ENCODE measurements at places on chromosomes 12 and 14.
A peak's percentile ranks its signal among the peaks of the same experiment; 100 is the strongest.

- peak; percentile 87 for DNase-seq
These were observed 149.8 kb downstream of the TGFB3 start for GRCh38 chr14:75831952-75832351.

GRCh38 chr12:108365324-108365723 lies 26.2 kb upstream of the CMKLR1 start:
- no peak for DNase-seq

DNA sequence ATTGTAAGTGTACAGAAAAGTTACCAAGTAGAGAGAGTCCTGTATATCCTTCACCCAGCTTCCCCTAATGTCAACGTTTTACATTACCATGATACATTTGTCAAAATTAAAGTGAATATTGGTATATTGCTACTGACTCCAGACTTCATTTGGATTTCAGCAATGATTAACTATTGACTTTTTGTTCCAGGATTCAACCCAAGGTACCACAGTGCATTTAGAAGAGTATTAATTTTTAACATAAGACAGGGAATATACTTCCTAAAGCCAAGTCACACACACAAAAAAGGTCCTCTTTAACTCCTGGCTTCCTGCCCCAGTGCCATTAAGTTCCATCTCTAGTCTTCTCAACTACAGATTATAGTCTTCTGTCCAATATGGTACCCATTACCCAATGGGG lies 75.5 kb upstream of the RBM19 start:
- no peak for DNase-seq

DNA sequence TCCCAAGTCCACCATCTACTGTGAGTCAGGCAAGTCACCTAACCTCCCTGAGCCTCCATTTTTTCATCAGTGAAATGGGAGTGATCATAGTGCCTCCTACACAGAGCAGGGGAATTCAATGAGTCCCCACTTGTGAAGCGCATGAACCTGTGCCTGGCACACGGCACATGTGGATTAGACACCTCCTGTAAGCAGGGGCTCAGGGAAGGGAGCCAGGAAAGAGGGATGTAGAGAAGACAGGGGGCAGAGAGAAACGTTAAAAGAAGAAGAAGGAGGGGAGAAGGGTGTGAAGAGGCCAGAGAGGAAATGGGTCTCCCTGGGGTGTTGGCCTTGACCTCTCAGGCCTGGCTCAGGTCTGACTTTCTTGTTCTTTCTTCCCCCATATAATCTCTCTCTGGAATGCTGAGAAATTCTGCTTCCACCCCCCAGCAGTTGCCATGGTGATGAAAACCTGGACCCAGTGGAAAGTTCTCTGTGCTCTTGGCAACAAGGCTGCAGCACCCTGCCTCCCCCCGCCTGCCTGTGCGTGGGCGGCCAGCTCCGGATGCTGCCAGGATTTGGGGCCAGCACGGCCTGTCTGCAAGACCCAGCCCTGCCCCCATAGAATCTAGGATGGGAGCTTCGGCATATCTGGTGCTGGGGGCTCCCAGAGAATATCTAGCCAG lies 94.5 kb downstream of the CALM1 start:
- peak; percentile 91 for DNase-seq

- DNase-seq: peak; percentile 28
These were observed 155.5 kb downstream of the DACT1 start for GRCh38 chr14:58793131-58793740.

- peak; percentile 89 for DNase-seq
These were observed 1.1 kb upstream of the FERMT2 start for GRCh38 chr14:52951681-52952554.

DNA sequence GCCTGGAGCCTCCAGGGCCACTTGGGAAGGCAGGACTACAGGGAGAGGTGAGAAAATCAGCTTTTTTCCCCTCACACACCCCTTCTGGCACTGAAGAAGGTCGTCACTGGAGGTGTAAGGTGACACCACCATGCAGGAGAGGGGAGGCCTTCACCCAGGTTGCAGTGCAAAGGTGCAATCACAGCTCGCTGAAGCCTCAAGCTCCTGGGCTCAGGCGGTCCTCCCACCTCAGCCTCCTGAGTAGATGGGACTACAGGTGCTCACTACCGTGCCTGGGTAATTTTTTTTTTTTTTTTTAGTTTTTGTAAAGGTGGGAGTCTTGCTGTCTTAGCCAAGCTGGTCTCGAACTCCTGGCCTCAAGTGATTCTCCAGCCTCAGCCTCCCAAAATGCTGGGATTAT lies 93.6 kb downstream of the TNFAIP2 start:
- DNase-seq: no peak

- DNase-seq: no peak
These were observed 396.1 kb downstream of the RAD51B start for GRCh38 chr14:68215629-68216028.

- DNase-seq: no peak
These were observed 73.2 kb downstream of the ANO4 start for GRCh38 chr12:100867639-100868393.

DNA sequence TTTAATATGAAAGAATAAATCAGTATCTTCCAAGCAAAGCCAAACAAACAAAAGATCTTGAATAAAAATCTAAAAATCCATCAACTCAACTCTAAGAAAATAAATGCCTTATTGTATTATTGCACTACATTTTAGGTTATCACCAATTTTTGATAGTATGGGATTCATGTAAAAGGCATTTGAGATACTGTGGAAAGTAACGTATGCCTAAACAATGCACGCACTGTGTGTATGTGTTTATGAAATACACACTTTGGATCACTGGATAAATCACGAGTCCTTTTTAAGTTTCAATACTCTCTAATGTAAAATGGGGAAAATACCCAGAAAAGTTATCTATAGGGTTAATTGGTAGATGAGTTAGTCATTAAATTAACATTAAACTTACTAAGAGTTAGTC lies 17.7 kb downstream of the WBP11 start:
- no peak for DNase-seq

GRCh38 chr12:106109168-106109910 lies 29.4 kb downstream of the NUAK1 start:
- peak; percentile 74 for DNase-seq

DNA sequence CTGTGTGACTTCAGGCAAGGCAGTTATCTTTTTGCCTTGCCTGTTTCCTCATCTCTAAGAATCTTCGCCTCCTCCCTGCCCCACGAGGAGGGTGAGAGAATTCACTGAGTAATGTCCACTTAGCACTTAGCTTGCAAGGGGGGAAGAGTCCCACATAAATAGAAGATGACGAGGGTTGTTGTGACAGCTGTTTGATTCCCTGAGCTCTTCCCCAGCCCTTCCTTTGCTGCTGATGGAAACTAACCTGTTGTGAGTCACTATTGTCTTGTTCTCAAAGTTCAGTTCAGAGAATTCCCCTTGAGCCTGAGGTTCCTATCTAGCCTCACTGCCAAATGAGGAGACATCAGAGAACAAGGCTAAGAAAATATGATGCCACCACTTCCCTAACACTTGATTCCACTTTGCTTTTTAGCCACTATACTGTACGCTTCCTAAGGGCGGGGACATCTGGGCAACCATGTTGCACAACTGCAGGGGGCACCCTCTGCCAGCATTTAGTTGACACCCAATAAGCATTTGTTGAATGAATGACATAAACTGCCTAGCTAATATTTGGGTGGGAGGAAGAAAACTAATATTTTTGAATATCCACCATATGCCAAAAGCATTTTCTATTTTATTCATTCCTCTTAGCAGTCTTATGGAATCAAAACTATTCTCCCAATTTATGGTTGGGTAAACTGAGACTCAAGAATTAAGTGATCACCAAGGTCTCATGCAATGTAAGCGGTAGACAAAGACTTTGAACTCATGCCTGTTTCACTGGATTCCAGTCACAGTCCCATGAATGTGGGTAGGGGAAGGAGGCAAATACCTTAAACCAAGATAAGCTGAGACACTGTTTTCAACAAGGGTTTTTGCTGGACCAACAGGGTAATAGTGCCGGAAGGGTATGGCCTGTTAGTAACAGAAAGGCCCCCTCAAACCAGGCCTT lies 77.6 kb downstream of the ZFP36L1 start:
- DNase-seq: peak; percentile 86

DNA sequence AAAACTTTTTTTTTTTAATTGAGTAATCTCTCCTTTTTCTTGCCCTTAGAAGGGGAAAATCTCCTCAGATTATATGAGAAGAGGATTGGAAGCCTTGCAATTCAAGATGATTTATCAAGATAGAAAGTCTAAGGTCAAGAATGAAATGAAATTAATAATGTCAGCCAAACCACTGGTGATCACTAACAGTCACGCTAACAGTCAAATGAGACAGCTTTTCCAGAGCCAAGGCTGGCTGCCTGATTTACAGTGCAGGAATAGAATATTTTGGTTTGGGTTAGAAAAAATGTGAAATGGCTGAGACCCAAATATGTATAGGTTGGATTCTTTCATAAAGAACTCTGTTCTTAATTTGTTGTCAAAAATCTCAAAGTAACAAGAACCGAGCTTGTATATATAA lies 204.3 kb downstream of the PPM1H start:
- peak; percentile 80 for DNase-seq

GRCh38 chr12:911191-911826 lies 38.2 kb downstream of the RAD52 start:
- no peak for DNase-seq

DNA sequence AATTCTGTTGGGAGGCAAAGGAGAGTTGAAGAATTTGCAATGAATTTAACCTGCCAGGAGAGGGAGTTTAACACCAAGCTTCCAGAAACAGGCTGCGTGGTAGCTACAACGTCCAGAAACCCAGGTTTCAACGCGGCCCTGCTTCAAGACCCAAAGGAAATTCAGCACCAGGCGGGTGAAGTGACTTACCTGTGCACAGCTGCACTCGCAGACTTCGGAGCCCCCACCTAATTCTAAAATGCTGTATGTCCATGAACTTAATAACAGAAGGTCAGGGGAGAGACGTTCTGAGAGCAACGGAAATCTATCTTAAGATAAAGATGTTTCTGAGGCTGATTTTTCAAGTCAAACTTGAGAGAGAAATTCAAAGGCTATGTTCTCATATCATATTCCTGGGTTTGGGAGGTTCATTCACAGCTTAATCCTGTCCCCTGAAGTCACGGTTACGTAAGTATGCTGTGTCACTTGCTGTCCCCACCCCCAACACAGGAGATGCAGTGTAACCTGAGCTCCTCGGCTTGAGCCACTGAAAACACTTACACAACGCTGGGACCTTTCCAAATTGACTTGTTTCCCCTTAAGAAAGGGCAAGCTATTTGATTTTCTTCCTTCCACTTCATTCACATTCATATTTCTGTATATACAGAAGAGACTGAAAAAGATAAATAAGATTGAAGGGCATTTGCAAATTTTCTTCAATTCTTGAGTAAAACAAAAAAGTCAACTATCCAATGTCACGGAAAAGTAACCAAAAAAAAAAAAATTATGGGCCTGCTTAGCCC lies 22.7 kb downstream of the CLIP1 start:
- DNase-seq: peak; percentile 96

- DNase-seq: no peak
These were observed 12.4 kb downstream of the ATG14 start for GRCh38 chr14:55399183-55399582.

DNA sequence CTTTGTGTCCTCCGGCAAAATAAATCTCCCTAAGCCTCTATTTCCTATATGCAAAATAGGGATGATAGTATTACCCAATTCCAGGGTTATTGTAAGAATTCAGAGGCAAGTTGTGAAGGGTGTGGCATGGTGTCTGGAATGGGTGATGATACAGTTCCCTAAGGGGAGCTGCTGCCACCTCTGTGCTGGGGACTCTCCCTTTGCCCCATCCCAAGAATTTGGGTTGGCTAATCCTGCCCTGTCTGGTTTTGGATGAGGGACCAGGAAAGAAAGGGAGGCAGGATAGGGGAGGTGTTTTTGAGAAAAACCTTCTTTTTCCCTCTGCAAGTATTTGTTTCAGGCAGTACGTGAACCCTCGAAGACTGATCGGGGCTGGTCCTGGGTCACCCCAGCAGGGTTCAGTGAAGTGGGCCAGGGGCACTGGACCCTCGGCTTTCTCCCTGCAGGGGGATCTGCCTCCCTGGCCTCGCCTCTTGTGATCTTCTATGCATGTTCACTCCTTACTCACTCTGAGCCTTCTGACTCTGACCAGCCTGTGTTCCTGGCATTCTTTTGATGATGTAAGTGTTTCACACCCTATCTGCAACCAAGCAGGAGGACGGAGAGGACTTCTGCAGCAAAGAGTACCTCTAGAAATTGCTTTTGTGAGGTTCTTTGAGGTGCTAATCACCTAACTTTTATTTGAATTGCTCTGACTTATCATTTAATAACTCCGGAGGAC lies 60.8 kb downstream of the RASSF3 start:
- DNase-seq: peak; percentile 85

GRCh38 chr12:113136990-113137511 lies 1.5 kb upstream of the RASAL1 start:
- no peak for DNase-seq

DNA sequence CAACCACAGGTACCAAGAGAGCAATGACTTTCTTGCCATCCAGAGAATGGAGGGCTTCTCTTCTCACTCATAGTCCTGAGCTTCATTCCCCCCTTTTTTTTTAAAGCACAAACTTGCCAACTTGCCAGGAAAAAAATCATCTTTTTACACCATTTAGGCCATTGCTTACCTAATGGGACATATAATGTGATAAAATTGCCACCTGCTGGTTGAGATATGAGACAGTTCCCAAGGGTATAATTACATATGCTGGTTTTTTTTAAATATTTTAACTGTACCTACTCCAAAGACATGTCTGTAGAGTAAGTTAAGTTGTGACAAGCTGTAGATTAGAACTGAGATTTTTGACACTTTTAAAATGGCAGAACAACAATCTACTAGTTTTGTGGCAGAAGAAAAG lies 519.1 kb upstream of the SEL1L start:
- DNase-seq: no peak

GRCh38 chr12:40515041-40515816 lies 177.0 kb upstream of the CNTN1 start:
- DNase-seq: no peak

DNA sequence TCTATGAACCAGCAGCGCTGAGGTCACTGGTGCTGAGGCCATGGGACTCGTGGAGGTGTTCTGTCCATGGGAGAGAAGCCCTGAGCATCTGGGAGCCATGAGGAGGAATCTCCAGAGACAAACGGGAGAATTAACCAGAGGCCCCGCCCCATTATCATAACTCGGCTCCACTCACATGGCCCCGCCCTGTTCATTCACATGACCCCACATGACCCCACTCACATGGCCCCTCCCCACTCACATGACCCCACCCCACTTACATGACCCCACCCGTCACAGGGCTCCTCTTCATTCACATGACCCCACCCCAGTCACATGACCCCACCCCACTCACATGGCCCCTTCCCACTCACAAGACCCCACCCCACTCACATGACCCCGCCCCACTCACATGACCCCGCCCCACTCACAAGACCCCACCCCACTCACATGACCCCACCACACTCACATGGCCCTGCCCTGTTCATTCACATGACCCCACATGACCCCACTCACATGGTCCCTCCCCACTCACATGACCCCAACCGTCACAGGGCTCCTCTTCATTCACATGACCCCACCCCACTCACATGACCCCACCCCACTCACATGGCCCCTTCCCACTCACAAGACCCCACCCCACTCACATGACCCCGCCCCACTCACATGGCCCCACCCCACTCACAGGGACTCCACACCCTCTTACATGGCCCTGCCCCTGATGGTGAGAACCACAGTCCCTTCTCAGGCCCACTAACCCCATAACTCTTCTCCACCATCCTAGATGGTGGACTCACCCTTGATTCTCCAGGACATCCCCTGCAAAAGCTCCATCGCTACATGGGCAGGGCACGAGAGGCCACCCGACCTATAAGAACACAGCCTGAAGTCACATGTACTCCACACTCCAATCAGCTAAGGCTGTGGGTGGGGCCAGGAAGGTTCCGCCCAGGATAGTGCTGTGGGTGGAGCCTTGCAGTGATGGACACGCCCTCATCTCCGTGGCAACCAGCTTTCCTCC lies 151.1 kb upstream of the SFSWAP start:
- no peak for DNase-seq
